Right hindlimb (tissue), 1 donor: ENCODE measurements at places on chromosomes 7 and 10.

- DNase-seq, result peak; percentile 6
Measured at GRCh38 chr10:131700506-131700905, 200.3 kb upstream of the PPP2R2D start.

GRCh38 chr7:92002720-92003119 is 62.1 kb downstream of the AKAP9 start:
- DNase-seq, result no peak

- DNase-seq, result no peak
Measured at GRCh38 chr7:116540743-116541142, 15.9 kb downstream of the CAV1 start.

GRCh38 chr7:17779381-17779780 is 160.9 kb downstream of the SNX13 start:
- no peak for DNase-seq

DNA sequence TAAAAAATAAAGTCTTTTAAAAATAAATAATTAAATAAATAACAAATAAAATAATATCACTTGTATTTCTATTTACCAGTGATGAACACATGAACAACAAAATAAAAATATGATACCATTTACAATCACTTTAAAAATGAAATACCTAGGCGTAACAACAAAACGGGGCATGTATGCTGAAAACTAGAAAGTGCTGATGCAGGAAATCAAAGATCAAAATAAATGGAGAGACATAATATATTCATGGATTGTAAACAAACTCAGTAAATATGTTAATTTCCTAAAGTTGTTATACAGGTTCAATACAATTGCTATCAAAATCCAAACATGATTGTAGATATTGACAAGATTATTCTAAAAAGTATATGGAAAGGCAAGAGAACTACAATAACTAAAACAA is 19.2 kb upstream of the SFTPA2 start:
- DNase-seq, result no peak

DNA sequence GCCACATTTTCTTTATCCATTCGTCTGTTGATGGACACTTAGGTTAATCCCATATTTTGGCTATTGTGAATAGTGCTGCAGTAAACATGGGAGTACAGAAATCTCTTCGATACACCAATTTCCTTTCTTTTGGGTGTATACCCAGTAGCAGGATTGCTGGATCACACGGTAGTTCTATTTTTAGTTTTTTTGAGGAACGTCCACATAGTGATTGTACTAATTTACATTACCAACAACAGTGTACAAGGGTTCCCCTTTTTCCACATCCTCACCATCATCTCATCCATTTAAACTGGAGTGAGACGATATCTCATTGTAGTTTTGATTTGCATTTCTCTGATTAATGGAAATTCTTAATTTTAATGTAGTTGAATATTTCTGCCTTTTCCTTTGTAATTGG is 19.3 kb downstream of the VKORC1L1 start:
- no peak for DNase-seq

GRCh38 chr10:75395932-75396630 is 5.5 kb downstream of the ZNF503 start:
- DNase-seq, result peak; percentile 47

- no peak for DNase-seq
Measured at GRCh38 chr10:32338262-32338661, 8.7 kb downstream of the EPC1 start.

GRCh38 chr7:15750727-15751126 is 64.2 kb upstream of the MEOX2 start:
- DNase-seq, result no peak

- DNase-seq, result no peak
Measured at GRCh38 chr10:133123050-133123745, 35.5 kb downstream of the ADGRA1 start.
